Activated naive CD8-positive, alpha-beta T cell treated with anti-CD3 and anti-CD28 coated beads, Interleukin-2, amount 50 U/mL, for 16 hours (primary cell): ENCODE measurements at places on chromosomes 7 and 10.

DNA sequence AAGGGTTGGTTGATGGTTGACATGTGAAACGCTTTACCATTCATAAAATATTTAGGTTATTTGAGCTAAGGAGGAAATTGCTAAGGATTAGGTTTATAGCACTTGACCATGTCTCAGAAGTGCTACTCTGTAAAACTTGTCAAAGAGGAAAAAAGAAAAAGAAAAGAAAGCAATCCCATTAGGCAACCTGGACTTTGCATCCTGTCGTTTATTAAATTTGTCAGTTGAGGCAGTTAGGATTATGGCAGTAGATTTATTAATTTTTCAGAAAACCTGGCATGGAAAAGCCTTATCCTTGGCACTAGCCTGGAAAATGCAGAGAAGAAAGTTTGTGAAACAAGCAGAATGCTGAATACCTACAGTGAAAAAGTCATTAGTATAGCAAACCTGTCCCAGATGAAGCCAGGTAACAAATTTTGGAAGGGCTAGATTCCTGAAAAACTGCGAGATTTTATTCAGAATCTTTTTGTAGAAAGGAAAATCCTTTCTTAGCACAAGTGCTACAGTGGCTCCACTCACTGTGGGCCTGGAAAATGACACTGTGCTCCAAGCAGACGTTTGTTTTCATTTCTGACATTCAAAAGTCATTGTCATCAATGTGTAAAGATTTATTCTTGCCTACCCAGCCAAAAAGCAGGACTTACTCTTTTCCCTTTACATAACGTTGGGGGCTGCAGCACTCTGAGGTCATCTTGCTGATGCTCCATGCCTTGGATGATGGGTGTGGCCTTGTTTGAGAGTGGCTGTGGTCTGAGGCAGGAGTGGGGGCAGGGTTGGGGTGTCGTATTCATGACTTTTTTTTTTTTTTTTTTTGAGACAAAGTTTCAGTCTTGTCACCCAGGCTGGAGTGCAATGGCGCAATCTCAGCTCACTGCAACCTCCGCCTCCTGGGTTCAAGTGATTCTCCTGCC is 664.9 kb downstream of the SUGCT start:
- no peak for DNase-seq

DNA sequence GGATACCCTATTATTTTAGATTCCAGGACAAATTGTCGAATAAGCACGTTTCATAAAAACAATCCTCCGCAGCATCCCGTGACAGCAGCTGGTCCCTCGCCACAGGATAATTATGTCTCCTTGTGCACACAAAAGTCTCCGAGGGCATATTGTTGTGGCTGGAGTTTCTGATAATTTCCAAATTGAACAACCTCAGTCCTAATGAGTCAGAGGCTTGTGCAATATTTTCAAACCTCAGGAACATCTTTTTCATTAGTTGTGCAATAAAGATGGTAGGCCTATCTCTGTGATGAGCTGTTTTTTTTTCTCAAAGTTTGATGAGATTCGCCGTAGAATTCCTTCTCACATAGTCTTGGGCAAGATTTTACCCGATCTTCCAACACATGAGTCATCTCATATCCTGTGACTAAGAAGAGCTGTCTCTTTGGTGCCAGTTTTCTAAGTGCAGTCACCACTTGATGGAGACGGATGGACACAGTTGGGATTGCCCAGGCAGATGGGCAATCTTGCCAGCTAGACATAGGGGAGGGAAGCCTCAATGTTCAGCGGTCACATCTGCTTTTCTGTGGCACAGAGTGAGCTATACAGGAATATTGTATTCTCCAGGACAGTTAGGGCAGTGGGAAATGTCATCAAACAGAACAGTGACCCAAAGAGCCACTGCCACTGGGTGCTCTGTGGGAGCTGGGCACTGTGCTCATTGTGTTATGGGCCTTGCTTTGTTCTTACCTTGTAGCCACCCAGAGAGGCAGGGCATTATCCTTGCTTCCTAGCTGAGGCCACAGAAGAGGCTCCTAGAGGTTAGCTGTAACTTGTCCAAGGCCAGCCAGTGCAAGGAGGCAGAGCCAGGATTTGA is 7.8 kb downstream of the HTRA1 start:
- no peak for DNase-seq

- no peak for DNase-seq
These were observed 42.1 kb downstream of the PPP1R9A start for GRCh38 chr7:94949532-94949931.

- no peak for DNase-seq
These were observed 86.7 kb upstream of the IKZF1 start for GRCh38 chr7:50217821-50218281.

DNA sequence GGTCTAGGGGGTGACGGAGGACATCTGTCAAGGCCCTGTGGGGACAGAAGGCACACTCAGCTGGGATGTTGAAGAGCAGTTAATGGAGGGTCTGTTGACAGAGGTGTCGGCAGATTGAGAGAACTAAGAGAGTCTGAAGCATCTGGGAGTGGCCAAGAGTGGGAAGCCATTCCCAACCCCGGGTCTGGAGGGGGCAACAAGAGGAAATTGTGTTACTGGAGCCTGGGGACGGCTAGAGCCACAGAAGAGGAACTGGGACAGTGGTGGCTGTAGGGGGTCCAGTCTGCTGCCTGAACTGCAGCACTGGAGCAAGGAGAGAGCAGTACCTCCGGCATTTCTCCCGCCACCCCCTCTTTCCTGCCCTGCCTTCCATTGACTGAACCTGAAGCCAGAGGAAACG is 136.6 kb downstream of the CHN2 start:
- DNase-seq = no peak

- no peak for DNase-seq
These were observed 483.9 kb downstream of the HTR7 start for GRCh38 chr10:90373911-90374310.

- no peak for DNase-seq
These were observed 404.5 kb upstream of the ANKRD30A start for GRCh38 chr10:36720895-36721294.

DNA sequence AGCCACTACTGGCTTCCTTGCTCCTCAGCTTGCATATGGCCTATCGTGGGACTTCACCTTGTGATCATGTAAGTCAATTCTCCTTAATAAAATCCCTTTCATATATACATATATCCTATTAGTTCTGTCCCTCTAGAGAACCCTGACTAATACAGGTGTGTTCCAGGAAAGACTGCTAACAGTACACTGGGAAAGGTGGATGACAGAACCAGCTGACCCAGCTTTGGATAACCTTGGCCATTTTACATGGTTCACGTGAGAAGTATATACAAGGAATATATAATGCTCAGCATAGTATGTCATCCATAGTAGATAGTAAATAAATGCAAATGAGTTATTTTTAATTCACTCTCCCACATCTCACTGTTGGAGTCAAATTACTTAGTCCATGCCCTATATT is 1003.5 kb downstream of the SORCS3 start:
- no peak for DNase-seq

GRCh38 chr7:106623853-106624252 is 37.1 kb downstream of the CCDC71L start:
- DNase-seq = no peak

DNA sequence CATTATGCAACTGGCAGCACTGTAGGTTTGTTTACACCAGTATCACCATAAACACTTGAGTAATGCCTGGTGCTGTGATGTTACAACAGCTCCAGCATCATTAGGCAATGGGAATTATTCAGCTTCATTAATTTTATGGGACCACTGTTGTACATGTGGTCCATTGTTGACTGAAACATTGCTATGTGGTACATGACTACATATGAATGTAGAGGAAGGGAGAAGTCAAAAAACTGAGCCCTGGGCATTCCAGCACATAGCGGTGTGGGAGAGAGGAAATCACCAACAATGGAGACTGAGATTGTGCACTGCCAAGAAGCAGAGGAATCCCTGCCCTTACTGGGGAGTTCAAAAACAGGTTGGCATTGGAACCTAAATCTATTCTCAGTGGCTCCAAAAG is 89.0 kb downstream of the TRIM24 start:
- no peak for DNase-seq

- no peak for DNase-seq
These were observed 79.0 kb upstream of the MACROH2A2 start for GRCh38 chr10:69973678-69974077.

- DNase-seq = no peak
These were observed 60.7 kb downstream of the DGKB start for GRCh38 chr7:14841869-14842268.
